ENCODE measurements at places on chromosomes 12 and 14.
A peak's percentile ranks its signal among the peaks of the same experiment; 100 is the strongest.

DNA sequence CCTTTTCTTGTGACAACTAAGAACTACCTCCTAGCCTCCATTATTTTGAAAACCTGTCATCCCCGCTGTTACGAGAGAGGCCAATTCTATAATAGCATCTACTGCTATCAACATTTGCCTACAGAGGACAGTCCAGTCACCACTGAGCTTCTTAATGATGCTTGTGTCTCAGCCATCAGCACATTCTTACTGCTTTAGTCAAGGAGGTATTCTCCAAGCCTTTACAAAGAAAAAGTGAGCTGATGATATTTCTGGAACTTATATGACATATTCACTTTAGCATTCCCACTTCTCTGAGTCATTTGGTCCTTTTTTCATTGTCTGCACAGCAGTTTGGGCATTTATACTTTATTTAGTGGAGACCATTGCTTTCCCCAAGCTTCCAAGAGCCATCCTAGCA lies 497.7 kb upstream of the RPL10L start:
- peak; percentile 33 for DNase-seq

DNA sequence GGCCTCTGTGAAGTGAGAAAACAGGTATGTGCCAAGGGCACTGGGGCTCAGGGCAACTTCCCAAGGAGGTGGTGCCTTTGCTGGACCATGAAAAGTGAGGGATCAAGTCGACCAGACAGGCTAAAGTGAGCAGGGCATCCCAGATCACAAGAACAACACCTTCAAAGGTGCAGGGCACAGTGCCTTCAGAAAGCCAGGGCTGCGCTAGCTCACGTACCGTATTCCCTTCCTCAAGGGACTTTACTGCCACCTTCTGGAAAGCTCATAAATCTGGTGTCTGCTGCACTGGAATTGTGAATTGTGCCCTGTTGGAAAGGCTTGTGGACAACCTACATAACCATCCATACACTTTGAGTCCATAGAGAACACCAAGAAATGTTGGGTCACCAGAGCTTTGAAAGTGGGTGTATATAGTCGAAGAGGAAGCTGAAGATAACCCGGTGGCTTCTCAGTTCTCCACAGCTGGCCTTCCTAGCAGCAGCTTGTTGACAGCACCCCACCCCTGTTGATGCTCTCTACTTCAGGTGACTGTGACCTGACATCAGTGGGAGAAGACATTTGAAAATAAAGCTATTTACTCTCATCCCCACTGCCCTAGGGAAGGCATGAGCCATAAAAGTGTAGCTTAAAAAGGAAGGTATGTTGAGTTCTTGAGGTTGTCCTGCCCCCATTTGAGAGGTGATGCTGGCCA lies 24.5 kb downstream of the FIGNL2 start:
- peak; percentile 63 for DNase-seq

DNA sequence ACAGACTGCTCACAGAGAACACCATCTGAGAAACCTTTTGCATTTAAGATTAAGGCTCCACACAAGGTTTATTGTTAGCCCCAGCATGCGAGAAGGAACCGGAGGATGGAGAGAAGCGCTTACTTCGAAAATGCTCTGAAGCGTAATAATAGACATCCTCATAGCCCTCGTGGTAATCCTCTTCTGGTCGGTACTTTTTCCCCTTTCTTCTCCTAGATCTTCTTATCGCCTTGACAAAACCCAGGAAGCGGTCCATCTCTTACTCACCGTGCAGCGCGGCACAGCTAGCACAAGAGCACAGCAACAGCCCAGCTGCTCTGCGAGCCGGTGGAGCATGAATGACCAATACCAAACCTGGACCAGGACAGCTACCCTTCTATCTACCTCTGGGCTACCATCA lies 125.1 kb upstream of the GRIP1 start:
- DNase-seq = no peak

DNA sequence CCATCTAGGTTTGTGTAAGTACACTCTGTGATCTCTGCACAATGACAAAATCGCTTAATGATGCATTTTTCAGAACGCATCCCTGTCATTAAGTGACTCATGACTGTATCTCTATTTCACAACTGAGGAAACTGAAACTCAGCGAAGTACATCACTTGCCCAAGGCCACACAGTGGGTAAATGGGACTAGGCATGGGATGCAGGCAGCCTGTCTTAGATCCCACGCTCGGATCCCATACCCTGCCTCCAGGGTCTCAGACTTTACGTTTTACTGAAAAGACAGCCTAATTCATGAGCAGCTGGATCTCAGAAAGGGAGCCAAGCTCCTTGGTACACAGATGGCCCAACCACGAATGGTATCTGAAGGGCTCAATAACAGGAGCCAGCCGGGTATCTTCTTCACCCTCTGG lies 2.4 kb upstream of the MLEC start:
- DNase-seq = peak; percentile 16

- no peak for DNase-seq
These were observed 1.4 kb downstream of the COCH start for GRCh38 chr14:30875788-30876053.

DNA sequence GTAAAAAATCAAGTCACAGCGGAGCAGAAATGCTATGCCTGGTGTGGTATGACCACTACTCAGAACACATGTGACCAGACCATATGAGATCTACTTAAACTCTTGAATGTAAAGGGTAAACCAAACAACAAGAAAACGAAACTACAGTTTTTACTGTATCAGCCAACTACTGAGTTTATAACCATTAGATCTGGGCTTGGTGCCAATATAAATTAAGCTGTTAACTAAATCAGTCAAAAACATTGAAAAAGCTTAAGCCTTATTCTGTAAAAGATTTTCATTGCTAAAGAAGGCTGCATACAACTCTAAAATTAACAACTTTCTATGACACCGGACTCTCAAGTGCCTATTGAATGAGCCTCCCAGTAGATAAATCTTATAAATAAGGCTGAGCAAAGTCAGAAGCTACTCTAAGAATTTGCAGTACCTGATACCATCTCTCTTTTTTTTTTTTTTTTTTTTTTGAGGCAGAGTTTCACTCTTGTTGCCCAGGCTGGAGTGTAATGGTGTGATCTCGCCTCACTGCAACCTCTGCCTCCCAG lies 35.4 kb downstream of the SPTLC2 start:
- peak; percentile 31 for DNase-seq

DNA sequence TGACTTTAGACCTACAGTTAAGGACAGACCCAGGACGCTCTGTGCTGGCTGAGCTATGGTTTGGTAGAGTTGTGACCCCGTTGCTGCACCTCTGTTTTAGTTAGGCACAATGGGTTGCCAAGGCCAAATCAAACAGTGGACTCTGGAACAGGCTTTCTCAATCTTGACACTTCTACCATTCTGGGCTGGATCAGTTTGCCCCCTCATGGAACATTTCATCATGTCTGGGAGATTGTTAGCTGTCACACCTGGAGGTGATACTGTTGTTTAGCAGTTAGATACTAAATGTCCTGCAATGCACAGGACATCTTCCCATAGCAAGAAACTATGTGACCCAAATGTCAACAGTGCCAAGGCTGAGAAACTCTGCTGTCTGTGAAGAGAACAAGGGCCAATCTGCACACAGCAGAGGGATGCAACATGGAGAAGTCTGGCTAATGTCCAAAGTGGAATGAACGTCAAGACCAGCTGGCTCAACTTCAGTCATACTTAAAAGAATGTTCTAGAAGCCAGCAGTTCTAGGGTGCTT lies 65.6 kb upstream of the DICER1 start:
- DNase-seq = peak; percentile 30

DNA sequence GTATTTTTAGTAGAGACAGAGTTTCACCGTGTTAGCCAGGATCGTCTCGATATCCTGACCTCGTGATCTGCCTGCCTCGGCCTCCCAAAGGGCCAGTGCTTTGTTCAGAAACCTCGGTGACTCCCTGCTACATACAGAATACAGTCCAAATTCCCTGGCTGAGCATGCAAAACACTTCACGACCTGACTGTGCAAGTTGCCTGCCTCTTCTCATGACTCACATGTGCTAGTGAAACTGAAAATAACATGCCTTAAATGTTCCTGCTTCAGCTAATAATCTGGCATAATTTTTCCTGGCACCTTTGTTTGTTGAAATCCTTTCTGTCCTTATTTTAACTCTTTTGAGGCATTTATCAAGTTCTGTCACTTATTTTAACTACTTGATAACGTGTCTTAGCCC lies 8.2 kb downstream of the DMAC2L start:
- DNase-seq = no peak

DNA sequence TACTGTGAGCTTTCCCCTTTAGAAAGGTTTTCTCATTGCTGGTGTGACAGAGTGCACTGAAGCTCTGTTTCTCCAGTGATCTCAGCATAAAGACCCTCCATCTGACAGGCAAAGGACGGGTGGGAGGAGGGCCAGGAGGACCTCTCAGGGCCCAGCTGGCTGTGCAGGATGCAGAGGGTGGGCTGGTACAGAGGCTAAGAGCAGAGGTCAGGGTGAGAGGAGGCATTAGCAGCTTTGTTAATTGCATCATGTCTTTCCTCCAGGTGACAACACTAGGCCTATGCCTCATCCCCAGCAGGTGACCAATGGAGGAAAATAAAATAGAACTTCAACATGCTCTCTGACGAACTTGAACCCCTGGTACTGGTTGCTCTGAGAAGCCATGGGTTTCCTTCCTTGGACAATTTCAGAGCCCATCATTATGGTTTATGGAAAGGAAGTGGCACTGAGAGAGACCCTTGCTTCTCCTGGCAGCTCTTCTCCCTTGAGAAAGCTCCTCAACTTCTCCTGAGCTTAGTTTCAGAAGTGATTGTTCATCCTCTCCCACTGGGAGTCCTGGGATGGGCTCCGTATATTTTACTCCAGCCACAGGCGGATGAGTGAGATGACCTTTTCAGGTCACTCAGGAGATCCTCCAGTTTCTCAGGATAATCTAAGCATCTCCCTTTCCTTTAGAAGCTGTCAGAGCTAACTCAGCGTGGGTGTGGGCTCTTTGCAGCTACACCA lies 45.8 kb upstream of the ATP23 start:
- DNase-seq = no peak

DNA sequence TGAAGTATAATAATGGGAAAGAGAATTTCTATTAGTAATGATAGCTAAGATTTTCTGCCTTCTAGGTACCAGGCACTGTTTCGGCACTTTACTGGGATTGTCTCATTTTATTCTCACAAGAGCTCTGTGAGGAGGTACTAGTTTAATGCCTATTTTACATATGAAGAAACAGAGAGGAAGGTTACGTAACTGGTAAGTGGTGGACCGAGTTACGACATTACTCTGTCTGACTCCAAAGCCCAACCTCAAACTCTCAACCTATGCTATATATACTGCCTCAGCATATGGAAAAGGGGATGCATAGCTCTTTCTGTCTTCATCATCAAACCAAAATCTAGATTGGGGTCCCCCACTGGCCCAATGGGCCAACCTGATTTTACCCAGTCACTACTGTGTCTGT lies 133.5 kb downstream of the KTN1 start:
- DNase-seq = no peak

- DNase-seq = no peak
These were observed 38.0 kb downstream of the LTBP2 start for GRCh38 chr14:74574090-74574433.

DNA sequence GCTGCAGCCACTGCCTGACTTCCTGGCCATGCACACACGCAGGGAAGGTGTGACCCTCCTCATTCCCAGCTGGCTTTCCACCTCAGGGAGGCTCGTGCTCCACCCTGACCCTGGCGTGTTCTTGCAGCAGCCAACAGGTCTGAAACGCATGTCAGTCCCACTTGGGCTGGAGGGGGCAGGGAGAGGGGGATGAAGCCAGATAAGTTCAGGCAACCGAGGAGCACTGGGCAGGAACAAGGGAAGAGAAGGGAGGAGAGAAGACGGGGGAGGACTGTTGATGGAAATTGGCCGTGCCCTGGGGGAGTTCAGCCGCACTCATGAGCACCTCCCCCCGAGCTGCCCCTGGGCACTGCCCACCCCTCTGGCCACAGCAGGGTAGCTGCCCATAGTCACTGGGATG lies 182.4 kb upstream of the PRMT8 start:
- no peak for DNase-seq

GRCh38 chr14:71595441-71595840 lies 336.8 kb upstream of the RGS6 start:
- DNase-seq = no peak

- no peak for DNase-seq
These were observed 9.1 kb upstream of the BDKRB2 start for GRCh38 chr14:96195441-96196081.

DNA sequence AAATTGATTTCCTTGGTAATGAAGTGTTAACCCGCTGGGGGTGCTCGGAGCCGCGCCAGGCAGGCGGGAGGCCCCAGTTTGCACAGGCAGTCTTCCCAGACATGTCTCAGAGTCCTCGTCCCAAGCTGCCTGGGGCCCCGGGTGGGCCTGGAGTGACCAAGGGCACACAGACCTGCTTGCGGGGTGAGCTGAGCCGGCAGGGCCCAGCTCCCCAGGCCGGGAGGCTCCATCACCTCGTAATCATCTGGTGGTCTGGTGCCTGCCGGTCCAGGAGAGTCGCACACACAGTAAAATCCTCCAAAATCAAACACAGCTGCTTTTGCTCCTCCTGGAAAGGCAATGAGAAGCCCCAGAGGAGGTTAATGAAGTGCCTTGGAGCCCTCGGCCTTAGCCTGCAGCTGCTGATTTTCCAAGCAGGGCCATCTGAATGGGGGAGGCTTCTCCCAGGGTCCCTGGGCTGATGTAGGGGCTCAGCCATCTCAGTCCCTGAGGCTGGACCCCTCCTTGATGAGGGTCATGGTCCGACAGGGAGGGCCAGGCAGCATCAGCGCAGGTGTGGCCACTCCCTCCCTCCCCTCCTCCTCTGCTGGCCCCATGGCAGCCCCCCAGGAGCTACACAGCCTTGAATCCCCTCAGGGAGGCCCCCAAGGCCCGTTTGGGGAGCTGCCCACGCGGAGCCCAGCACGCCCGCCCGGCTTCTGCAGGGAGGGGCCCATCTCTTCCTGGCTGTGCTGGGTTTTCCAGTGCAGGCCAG lies 39.4 kb upstream of the FBRSL1 start:
- DNase-seq = no peak

DNA sequence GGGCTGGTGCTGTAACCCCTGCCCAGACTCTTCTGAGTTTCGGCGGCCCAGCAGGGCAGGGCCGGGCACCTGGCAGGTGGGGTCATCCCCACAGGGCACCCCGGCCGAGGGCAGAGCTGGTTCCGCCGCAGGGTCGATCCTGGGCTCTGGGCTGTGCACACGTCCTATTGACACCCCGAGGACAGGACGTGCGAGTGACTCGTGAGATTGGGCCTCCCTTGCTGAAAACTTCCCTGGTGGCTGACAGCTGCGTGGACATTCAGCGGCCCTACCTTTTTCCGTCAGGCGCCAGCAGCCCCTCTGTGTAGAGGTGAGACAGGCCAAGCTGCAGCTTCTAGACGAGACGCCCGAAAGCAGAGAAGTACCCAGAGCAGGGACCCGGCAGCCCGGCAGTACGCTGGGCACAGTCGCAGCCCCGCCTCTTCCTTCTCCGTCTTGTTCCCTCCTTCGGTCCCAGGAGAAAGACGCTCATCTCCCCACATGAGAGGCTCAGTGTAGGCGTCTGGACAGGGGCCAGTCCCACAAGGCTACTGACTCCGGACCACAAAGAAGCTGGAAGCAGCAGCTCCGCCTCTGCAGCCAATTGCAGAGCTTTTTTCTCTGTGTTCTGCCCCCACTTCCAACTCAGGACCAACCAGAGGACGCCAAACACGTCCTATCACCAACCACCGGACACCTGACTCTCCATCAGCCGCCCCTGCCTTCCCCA lies at the start of gene LRCOL1:
LRCOL1 (minus strand) TSS at position 532 of the 709 bp plus-strand sequence. CDS start 4,331 bp downstream, outside the sequence.
- no peak for DNase-seq

All from NCI-H226 (cell line).